ENCODE measurements at places on chromosomes 2 and 18.

DNA sequence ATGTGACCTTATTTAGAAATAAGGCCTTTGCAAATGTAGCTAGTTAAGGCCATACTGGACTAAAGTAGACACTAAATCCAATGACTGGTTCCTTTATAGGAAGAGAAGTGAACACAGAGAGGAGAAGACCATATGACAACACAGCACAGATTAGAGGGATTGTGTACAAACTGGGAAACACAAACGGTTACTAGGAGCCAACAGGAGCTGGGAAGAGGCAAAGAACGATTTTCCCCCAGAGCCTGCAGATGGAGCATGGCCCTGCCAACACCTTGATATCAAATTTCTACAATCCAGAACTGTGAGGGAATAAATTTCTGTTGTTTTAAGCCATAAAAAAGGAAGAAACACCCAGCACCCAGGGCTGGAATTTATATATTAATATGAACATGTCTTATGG, 38.7 kb upstream of the COL5A2 start:
- DNase-seq, result no peak

DNA sequence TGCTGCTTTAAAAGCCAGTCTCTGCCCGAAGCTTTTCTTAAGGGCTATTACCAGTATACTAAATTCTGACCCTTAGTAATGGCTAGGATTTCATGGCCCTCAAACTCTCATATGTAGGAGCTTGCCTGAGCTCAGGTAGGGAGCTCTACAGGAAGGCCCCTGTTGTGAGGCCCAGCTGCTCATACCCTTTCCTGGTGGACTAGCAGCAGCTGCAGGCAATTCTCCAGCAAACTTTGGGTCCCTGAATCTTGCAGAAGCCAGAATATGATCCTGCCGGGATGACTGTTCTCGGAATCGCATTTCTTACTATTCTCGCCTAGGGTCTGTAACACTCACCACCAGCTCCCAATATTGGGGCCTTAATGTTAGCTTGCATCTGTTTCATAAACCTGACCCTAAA, 106.4 kb upstream of the SERTAD2 start:
- DNase-seq, result no peak

GRCh38 chr2:208010506-208010905, 14.8 kb downstream of the PLEKHM3 start:
- DNase-seq, result no peak

GRCh38 chr18:11167778-11168177, 18.4 kb upstream of the PIEZO2 start:
- DNase-seq, result no peak

GRCh38 chr2:2024751-2025481, 280.6 kb upstream of the PXDN start:
- no peak for DNase-seq

DNA sequence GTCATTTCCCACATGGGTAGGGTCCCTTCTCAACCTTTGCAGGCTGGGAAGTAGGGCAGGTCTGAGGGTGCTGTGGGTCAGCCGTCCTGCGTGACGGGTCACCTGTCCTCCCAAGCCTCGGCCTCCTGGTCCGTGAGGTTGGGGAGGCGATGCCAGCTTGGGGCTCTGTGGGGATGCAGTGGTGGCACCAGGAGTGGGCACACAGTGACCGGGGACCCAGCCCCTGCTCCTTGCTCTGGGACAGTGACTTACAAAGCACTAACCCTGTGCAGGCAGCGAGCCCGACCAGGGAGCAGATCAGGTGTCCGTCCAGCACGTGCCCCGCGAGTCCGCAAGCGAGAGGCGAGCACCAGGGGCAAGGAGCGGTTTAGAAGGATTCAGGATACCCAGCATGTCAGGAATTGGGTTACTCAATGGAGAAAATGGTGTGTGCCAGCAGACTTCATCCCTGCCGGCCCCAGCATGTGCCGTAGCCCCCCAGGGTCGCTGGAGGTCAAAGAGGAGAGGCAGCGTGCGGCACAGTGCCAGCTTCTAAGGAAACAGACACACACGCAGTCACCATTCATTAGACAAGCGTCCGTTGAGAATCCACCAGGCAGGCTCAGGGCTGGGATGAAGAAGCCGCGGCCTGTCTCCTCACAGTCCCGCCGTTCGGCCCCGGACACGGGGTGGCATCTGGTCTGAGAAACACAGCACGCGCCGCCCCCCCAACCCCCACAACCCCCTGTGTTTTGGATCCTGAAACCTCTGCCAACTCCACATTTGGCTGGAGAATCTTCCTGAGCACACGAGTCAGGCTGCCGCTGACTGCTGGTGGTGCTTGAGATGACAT, 11.7 kb downstream of the COLEC11 start:
- DNase-seq, result no peak

GRCh38 chr2:48483916-48484315, 46.0 kb upstream of the STON1 start:
- no peak for DNase-seq

All from activated CD8-positive, alpha-beta memory T cell treated with anti-CD3 and anti-CD28 coated beads, Interleukin-2, amount 50 U/mL, for 4 hours (primary cell).